Epithelial cell of esophagus (primary cell): ENCODE measurements at places on chromosomes 3 and 15.

GRCh38 chr15:93246266-93247242, 157.5 kb upstream of the RGMA start:
- DNase-seq, result no peak

GRCh38 chr3:140088513-140088912, 153.5 kb downstream of the CLSTN2 start:
- no peak for DNase-seq

- peak; percentile 59 for DNase-seq
These were observed 23.5 kb downstream of the TSEN2 start for GRCh38 chr3:12507591-12508281.

DNA sequence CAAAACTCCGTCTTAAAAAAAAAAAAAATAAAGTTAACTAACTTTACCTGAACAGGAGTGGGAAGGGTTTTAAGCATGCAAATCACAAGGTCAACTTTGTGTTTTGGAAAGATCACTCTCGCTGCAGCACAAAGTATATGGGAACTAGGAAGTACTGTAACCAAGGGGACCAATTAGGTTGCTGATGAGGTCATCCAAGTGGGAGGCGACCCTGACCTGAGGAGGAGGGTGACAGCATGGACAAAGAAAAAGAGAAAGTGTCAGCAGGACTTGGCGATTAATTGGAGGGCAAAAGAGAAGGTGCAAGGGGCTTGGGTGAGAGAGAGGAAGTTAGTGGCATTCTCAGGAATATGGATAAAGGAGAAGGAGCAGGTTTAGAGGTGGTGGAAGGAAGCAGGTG, 89.5 kb upstream of the ZBED2 start:
- no peak for DNase-seq

- DNase-seq, result no peak
These were observed 11.3 kb downstream of the PPARG start for GRCh38 chr3:12300137-12300536.

- peak; percentile 76 for DNase-seq
These were observed 36.4 kb downstream of the RIOX2 start for GRCh38 chr3:97935842-97936241.

DNA sequence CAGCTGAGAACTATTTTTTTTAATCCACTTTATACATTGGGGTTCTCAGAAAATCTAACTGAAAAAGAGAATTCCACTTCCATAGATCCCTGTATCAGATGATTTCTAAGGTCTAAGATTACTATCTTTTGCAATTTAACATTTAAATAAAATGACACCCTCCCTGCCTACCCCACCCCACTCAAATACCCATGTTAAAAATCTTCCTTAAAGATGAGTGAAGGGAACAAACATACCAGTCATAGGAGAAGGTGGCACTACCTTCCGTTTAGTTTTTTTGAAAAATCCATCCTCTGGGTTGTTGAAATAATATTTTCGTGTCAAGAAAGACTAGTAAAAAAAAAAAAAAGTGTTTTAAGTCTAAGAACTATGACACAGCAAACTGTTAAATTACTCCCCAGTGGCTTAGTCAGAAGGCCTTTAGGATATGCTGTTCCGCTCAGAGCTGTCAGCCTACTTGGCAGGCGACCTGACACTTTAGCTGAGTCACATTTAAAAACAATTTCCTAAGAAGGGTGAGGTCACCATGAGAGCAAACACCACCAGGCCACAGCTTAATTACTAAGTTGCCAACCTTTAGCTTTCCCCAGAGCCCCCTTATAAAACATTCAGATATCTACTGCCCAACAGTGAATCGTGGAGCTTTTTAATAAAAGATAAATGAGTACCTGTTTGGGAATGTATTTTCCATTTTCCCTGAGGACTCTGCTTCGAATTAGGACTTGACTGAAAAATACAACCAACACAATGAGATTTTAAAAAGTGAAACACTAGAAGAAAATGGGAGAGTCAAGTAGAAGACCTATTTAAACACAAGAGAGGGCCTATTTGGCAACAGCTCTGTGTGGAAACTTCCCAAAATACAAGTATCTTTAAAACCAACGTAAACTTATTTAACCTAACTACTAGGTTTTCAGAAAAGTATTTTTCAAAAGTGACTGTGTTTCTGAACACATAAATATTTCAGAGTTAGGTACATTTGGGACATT, 9.6 kb downstream of the EMC3 start:
- DNase-seq, result peak; percentile 98

DNA sequence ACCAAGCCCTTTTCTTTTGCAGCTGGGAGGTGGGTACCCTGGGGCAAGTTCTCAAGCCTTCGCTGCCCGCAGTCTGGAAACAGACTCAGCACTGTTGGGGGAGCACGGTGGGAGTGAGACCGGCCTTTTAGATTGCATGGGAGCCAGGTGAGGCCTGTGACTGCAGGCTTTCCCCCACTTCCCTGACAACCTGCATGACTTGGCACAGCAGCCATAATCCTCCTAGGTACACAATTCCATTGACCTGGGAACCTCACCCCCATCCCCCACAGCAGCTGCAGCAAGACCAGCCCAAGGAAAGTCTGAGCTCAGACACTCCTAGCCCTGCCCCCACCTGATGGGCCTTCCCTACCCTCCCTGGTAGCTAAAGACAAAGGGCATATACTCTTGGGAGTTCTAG, 52.2 kb upstream of the CCDC80 start:
- no peak for DNase-seq

DNA sequence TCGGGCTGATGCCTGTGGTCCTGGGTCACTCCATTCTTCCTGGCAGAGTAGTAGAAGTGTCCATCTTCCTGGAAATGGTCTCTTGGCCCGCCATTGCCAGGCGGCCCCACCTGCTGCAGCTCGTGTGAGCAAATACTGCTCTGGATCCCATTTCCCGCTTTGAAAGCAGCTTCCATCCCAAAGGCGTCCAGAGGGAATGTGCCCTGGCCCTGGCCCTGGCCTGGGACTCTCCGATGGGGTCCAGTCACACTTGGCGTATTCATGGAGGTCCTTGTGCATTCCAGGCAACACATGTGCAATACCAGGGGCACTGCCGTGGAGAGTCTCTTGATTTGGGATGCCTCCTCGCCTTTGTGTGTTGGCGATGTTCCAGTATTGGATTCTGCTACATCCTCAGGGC, 111.1 kb downstream of the SNRPN start:
- no peak for DNase-seq

- DNase-seq, result no peak
These were observed 68.7 kb upstream of the CGNL1 start for GRCh38 chr15:57307527-57308169.

DNA sequence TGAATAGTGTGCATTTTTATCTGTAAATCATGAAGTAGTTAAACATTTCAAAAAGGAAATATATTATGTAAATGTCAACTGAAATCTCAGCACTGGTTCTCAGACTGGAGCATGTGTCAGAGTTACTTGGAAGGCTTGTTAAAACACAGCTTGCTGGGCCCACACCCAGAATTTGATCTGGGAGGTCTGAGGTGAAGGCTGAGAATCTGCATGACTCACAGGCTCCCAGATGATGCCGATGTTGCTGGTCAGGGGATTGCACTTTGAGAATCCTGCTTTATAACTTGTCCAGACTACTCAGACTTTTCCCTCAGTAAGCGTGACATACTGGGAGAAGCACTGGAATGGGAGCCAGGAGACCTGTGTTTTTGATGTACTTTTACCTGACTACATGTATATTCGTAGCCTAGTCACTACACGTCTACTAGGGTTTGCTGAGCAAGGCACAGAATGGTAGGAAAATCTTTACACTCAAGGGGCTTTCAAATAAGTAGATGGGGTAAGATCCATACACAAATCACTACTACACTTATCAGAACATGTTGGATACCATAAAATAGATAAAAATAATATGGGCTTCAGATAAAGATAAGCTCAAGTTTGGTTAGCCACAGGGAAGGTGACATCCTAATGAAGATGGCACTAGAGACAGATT, 77.1 kb upstream of the MEX3B start:
- DNase-seq, result peak; percentile 99

GRCh38 chr15:100944244-100944895, 25.2 kb downstream of the LRRK1 start:
- DNase-seq, result no peak

- no peak for DNase-seq
These were observed 18.5 kb downstream of the CLDN11 start for GRCh38 chr3:170437176-170437575.

DNA sequence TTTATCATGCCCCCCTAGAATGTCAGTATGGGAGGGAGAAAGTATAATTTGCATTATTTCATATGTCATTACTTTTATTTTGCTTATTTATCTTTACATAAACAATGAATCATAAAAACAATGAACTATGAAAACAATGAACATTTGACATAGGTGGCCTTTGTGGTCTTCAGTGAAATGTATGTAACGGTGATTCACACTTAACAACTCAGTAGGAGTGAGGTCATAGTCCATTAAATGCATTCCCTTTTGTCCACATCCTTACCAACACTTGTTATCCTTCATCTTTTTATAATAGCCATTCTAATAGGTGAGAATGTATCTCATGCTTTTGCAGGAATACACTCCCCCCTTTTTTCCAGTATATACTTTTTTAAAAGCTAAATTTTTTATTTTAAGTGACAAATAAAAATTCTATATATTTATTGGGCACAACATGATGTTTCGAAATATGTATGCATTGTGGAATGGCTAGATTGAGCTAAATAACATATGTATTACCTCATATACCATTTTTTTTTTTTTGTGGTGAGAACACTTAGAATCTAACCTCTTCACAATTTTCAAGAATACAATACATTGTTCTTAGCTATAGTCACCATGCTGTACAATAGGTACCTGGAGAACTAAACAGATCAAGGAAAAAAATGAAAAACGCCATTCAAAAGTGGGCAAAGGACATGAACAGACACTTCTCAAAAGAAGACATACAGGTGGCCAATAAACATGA, 189.5 kb downstream of the WDR72 start:
- peak; percentile 77 for DNase-seq

DNA sequence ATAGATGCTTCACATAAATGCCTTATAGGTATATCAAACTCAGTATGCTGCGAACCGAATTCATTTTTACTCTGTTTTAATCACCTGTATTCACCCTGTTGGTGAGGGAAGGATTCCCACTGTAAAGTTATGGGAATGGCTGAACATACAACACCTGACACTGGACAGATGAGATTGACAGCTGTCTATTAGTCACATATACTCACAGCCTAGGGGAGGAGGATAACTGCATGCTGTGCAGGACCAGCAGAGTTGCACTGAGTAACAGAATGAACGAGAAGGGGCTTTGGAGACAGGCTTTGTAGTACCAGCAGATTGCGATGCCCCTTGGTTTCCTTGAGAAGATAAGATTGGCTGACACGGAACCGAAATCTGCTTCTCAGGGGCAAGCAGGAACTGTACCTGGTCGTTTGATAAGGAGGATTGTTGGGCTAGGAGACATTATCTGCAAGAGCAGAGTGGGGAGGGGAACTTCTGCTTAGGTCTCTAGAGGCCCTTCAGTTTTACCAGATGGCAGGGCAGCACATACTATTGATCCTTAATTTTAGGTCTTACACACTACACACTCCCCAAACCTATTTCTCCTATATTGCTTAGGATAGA, 43.5 kb upstream of the SLC22A13 start:
- DNase-seq, result no peak

DNA sequence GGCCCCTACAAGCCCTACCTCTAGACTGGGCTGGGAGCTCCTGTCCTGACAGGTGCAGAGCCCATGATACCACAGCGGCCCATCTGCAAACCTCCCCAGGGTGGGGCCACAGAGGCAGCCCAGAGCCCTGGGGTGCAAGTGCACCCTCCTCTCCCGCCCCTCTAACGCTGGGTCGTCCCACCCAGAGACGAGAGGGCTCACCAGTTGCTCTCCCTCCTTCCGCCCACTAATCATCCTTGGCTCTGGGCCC, 742 bp downstream of the TNK2 start:
- DNase-seq, result no peak

DNA sequence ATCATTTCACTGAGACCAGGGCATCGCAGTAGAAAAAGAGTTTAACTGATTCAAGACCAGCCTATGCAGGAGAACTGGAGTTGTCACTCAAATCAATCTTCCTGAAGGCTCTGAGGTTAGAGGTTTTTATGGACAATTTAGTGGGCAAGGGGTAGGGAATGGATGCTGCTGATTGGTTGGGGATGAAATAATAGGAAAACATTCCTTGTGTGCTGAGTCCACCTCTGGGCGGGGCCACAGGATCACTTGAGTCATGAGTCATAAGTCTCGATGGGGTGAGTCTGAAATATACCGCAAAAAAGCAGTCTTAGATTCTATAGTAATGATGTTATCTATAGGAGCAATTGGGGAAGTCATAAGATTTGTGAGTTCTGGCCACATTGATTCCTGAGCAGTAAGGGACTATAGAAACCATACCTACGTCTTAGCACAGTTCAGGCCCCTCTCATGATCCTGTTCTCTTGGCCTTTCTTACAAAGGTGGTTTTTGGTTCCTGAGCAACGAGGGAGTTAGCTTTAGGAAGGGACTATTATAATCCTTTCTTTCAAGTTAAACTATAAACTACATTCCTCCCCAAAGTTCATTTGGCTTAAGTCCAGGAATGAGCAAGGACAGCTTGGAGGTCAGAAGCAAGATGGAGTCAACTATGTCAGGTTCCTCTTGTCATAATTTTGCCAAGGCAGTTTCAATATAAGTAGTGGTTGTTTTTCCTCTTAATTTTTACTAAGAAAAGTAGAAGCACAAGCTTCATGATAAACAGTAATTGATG, 2.7 kb upstream of the OPA1 start:
- DNase-seq, result peak; percentile 94

DNA sequence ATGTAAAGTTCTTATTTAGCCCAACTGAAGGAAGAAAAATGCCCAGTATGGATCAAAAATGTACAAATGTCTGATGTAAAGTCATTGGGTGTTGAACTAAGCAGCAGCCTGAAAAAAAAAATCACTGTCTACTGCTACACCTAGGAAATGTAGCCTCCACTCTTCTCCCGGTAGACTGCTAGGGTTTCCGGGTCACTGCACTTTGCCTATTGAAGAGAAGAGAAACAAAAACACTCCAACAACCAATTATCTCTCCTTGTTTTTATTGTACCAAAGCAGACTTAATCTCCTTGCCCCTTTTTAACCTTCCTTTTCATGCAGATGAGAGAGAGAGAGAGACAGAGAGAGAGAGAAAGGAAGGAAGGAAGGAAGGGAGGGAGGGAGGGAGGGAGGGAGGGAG, 140.2 kb upstream of the SETMAR start:
- no peak for DNase-seq

DNA sequence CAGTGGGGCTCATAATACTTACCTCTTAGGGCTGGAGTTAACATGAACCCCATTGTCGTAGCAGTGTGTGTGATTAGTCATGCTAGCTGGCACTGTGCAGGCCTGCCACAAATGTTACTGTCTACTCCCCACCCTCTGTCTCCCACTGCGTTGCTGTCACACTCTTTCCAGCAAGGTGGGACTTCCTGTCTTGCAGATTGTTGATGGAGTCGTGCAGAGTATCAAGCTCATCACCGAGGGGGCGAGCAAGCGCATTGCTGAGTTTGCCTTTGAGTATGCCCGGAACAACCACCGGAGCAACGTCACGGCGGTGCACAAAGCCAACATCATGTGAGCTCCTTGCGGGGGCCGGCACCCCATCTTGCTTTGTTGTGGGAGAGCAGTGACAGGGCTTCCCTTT, 12.9 kb downstream of the IDH3A start:
- no peak for DNase-seq

DNA sequence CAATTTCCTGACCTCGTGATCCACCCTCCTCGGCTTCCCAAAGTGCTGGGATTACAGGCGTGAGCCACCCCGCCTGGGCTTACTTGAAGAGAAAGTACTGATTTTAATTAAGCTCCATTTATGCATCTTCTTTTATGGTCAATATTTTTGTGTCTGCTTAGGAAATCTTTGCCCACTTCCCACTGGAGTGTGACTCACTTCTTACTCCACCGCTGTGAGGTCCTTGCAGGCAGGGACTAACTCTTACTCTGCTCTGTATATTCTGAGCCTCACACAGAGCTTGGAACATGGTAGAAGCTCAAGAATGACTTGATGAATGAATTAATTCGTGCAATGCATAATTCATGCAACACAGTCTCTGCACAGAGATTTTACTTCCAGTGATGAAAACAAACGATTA, 2.9 kb upstream of the TM4SF19 start:
- peak; percentile 73 for DNase-seq
